ENCODE measurements at places on chromosomes 6 and 20.

GRCh38 chr6:131331151-131331550 is 195.9 kb downstream of the AKAP7 start:
- no peak for DNase-seq

DNA sequence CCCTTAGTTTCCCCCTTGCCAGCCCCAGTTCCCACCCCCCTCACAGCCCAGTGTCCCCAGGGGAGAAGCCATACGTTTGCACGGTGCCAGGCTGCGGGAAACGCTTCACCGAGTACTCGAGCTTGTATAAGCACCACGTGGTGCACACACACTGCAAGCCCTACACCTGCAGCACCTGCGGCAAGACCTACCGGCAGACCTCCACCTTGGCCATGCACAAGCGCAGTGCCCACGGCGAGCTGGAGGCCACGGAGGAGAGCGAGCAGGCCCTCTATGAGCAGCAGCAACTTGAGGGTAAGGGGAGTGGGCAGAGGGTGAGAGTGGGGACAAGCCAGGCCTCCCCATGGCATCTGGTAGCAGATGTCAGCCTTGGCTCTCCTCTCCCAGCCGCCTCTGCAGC is 5.1 kb upstream of the DEF6 start:
- DNase-seq, result no peak

DNA sequence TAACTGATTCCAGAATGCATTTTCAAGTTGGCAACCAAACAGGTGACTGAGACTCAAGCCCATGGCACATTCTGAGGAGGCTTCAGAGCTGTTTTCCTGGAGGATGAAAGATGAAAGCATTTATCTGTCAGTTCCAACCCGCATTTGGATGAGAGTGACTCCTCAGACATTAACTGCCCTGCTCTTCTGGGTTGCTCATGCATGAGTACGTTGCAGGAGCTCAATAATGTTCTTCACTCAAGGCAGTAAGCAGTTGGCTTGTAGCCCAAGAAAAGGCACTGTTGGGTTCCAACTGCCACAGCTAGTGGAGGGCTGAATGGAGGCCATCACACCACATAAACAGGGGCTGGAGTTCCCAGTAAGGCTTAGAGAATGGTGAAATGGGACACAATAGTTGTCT is 155.3 kb downstream of the FUT9 start:
- DNase-seq, result no peak

- peak; percentile 69 for DNase-seq
Observed at GRCh38 chr6:10838794-10839333, 525 bp upstream of the MAK start.

GRCh38 chr6:131225127-131225526 is 89.9 kb downstream of the AKAP7 start:
- DNase-seq, result no peak

DNA sequence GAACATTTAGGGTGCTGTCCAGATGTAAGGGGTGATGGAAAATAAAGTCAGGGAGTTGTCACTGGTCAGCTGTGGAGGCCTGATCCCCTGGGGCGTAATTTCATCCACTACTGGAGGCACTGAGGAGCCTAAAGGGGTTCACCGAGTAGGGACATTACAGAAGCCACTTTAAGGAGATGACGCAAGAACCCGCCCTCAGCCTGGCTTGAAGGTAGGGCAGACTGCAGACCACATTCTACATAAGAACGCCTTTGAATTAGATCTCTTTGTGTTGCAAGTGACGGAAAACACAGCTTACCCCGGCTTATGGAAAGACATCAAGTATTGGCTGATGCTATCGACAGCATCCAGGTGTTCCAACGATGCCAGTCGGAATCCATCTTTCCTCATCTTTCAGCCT is 462.7 kb upstream of the CDH4 start:
- DNase-seq, result no peak

DNA sequence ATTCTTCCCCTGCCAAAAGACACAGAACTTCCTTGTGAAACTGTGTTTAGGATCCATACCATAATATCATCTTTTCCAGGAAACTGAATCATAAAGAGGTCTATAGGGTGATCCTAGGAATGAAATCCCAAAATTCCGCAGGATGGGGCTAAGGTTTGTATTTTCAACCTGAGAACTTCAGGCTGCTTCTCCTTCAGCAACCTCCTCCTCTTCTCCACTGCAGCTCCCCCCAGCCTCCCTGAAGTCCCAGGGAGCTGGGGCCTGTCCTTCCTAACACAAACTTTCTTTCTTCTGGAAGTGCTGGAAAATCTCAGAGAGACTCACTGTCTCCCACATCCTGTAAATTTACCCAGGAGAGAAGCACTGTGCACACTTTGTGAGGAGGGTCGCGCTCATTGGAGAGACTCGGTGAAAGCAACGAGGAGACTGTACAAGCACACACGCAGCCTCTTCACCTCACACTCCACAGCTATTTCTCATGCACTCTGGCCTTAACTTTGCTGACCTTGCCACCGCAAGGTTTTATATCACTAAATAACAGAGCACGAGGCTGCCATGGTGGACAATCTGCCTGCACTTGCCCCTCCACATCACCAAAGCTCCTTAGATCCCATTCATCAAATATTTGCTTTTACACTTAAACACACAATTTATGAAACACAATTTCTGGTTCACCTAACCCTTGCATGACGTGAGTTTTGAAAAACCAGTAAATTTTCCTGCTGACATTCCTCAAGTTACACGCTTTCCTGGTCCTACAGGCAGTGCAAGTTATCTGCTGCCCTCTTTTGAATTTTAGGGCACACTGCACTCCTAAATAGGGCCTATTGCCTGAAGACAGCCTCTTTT is 14.3 kb downstream of the ID4 start:
- peak; percentile 64 for DNase-seq

GRCh38 chr6:104428184-104428583 is 431.5 kb downstream of the HACE1 start:
- DNase-seq, result no peak

DNA sequence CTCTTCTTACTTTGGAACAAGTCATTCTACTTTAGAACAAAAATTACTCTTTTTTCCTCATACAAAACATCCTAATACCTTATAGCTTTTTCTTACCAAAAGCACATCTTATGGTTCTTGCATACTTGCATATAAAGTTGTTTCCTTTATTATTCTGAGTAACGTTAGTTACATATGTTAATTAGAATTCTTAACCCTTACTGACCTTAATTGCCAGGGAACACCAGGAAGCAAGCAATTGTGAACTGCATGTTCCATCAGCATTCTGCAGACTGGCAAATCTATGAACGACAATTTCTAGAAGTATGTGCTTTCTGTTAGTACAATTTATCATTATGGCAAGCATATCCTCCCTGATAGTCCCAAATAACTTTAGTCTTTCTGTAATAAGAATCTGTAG is 831.0 kb downstream of the C6orf118 start:
- no peak for DNase-seq
